ENCODE measurements at places on chromosomes 4 and X.

- no peak for DNase-seq
Measured at GRCh38 chrX:69153060-69153730, 12.1 kb downstream of the PJA1 start.

GRCh38 chr4:41178372-41179370, 35.7 kb downstream of the APBB2 start:
- DNase-seq, result no peak

- DNase-seq, result no peak
Measured at GRCh38 chr4:189497516-189497915, 443.2 kb upstream of the FRG1 start.

- DNase-seq, result no peak
Measured at GRCh38 chr4:107497054-107497453, 223.0 kb downstream of the PAPSS1 start.

GRCh38 chr4:4425119-4425690, 38.3 kb downstream of the NSG1 start:
- no peak for DNase-seq

- no peak for DNase-seq
Measured at GRCh38 chr4:78864405-78865024, 74.7 kb downstream of the PAQR3 start.

DNA sequence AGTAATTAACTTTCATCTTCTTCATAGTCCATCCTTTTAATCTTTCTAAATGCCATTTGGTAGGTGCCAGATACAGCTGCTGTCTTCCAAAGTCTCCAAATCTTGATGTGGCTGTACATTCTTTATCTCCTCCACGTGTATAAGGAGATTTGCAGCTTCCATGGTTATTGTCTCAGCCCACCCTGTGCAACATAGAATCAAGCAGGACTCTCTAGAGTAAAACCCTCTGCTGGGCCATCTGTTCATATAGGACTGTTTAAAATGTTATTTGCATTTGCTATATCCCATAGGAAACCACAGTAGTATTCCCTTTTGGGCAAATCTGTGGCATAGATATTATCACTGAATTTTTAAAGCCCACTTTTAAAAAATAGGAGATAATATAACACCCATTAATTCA, 527.2 kb upstream of the EPHA5 start:
- no peak for DNase-seq

GRCh38 chr4:155974476-155974749, 20.7 kb upstream of the CTSO start:
- no peak for DNase-seq

DNA sequence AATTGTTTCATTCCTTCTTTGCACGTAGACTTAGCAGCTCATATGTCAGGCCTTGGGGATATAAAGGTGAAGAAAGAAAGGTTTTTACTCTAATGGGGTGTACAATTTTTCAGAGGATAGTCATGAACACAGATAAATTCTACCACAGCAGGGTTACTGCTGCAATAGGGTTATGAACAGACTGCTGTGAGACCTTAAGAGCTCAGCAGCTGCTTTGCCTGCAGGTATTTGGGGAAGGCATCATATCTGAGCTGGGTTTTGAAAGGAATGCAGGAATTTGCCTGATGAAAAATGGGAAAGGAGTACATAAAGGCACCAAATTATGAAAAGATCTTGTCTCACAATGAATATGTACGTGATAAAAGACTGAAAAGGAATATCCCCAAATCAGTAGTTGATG, 128.9 kb downstream of the CEP135 start:
- no peak for DNase-seq

- DNase-seq, result no peak
Measured at GRCh38 chr4:27096142-27096824, 235.6 kb downstream of the STIM2 start.

DNA sequence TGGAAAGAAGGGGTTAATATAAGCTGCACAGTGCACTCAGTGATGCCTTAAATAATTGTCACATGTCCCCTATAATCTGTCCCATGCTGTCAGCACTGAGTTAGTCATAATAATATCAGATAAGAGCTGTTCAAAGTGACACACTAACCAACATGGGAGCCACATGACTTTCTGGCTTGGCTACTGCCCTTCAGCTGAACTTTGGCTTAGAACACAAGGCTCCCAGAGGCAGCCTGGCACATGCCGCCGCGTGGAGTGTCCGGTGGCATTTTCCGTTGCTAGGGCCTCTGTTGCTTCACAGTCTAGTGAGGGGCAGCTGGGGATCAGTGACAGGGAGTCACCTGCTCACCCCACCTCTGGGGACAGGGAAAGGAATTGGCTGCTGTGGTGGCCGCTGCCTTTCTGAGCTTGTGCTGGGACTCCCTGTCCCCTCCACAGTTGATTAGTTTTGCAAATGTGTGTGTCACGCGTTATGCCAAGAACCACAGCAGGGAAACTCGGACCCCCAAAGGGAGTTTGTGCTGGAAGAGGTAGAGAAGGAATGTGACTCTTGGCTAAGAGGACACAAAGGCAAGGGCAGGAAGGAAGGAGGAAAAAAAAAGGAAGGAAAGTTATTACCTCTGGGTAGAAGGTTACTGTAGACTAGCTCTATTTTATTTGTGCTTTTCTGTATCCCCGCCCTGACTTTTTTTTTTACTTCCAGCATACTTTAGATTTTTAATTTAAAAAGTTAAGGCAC, 41.1 kb upstream of the PPARGC1A start:
- DNase-seq, result no peak

- no peak for DNase-seq
Measured at GRCh38 chr4:966266-967112, 6.9 kb downstream of the DGKQ start.

DNA sequence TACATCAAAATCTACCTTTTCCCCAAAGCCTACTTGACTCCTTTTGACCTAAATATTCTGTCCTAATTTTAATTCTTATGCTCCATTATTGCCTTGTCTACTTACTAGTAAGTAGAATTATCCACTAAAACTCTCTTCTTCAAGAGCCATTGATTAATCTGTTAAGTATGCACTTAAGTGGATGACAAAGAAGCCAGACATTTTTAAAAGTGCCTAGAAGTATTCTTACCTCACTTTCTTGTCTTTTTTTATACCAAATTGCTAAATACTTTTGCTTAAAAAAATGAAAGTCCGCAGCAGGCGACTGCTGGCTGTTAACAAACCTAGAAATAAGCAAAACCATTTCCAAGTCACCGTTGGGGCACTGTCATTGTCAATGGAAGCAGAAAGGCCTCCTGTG, 20.1 kb upstream of the FRMPD4 start:
- DNase-seq, result no peak

GRCh38 chrX:135112096-135112729, 8.1 kb downstream of the ETDB start:
- no peak for DNase-seq

DNA sequence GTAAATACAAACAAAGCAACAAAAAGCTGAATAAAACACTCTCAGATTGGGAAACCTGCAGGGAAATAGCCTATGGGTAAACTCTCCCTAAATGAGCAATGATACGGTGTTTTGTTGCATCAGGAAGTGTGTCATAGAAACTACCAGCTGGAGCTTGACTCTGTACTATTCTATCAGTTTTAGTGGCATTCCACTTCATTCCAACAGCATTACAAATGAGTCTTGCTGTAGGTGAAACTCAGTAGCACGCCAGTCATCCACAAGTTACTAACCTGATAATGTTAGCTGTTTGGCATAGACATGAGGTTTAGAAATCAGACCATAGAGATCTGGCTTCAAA, 24.9 kb downstream of the FGFBP1 start:
- no peak for DNase-seq

DNA sequence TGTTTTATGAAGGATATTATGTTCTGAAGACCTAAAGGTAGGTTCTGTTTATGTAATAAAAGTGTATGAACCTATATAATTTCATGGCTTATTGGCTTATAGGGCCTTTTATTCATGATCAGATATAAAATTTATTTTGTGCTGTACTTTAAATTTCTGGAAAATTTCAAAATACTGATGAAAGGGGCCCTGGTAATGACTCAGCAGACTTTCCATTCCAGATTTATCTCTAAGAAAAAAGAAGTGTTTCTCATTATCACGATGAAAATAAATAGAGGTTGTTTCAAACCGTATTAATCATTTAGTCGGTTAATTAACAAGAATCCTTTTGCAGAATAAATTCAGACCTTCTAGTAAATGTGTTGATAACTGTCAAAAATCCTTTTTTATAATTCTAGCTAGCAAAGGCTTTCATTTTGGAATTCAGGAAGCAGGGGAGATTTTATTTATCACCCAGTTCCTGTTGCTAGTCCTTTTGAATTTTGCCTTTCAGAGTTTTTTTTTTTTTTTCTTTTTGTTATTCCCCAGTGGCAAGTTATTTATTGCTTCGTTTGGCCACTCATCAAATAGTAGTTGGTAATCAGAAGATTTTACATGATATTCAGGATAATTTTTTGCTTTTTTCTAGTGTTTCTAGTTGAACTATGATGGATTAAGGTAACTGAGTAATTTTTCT, 5.4 kb upstream of the TAPT1 start:
- no peak for DNase-seq

- no peak for DNase-seq
Measured at GRCh38 chr4:1873291-1873690, 2.1 kb downstream of the NSD2 start.

DNA sequence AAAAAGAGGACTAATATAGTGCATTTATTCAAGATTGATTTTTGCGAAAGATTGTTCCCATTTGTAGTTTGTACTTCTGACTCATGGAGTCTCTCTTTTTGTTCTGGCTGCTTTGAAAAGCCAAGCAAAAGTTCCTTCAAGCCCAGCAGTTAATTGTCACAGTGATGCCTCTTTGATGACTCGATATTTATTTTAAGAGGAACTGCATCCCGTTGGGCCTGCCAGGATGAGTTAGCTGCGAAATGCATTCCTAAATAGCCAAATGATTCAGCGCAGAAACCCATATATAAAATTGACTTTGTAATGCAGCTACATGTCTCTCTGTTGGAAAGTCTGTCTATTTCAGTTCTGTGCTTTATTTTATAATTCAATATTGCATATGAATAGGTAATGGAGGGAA, 295.1 kb downstream of the GBA3 start:
- no peak for DNase-seq

DNA sequence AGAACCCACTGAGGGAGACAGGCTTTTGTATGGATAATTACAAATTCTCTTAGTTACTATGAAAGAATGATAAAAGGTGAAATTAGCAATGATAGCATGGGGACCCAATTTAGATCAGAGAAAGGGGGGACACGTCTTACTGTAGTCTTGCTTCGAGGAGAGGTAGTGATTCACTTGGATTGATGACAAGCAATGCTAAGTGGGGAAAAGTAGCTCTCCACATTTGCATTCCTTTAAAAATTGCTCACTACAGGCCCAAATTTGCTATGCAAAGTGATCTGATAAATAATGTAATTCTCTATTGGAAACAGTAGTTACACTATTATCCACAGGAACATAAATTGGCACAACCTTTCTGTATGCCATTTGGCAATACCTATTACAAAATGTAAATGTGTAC, 42.5 kb upstream of the MAP3K15 start:
- no peak for DNase-seq

- no peak for DNase-seq
Measured at GRCh38 chr4:154025110-154025509, 236.2 kb upstream of the SFRP2 start.

DNA sequence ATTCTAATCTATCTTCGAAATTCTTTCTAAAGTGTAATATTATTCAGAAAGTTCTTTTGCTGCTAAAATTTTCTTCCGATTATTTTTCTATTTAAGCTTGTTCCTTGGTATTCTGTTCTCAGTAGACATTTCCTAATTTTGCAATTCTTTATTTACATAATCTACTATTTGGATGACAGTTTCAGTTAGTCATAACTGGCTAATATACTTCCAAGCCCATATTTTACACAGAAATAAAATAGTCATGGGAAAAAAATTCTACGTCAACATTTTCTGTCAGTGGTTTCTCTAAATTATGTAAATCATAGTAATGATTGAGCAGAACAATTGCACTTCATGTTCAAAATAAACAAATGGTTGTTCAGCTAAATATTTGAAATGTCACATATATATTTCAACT, 178.0 kb upstream of the ANKRD50 start:
- no peak for DNase-seq

- no peak for DNase-seq
Measured at GRCh38 chr4:79987401-79987800, 85.6 kb downstream of the ANTXR2 start.

DNA sequence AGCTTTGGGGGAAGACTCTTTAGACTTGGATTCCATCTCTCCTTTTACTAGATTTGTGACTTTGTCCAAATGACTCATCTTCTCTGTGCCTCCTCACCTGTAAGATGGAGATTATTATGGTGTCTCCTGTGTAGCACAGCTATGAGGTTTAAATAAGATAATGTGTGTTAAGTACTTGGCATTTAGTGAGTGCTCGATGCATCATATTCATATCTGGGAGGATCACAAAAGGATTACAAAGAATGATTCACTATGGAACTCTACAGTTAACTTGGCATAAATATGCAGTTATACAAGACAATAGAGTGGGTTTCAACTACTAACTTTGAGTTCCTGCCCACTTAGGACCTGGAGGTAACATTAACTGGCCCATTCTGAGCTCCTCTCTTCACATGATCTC, 2.3 kb downstream of the GBA3 start:
- no peak for DNase-seq

- no peak for DNase-seq
Measured at GRCh38 chr4:65646136-65646535, 24.2 kb downstream of the EPHA5 start.

DNA sequence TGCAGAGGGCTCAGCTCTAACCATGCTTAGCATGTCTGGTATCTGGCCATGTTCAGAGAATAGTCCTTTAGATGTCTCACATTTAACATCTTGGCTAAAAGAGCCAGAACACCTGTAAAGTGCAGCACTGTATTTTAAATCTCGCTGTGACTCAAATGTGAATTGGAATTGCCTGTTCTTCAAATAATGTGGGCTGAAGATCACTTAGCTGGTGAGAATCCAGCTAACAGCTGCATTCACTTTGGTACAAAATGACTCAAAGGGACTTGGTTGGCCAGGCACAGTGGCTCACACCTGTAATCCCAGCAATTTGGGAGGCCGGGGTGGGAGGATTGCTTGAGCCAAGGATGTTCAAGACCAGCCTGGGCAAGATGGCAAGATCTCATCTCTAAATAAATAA, 63.5 kb upstream of the PLAC8 start:
- no peak for DNase-seq

DNA sequence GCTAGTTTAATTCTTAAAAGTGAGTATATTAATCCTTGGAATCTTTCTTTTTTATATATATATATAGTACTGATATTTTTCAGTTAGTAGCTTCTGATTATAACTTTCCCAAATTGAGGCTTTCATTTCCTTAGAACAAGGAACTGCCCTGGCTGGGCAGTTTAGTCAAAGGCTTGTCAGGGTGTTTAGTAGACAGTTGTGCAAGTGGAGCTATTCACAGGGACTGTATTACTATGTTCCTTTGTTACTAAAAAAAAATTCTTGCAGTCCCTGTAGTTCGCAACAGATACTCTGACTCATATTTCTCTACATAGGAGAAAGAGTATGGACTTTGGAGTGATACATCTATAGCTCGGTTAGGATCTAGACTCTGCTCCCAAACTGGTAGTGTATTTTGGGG, 20.8 kb downstream of the USO1 start:
- DNase-seq, result no peak

- no peak for DNase-seq
Measured at GRCh38 chrX:123277347-123277746, 93.3 kb downstream of the GRIA3 start.

- DNase-seq, result no peak
Measured at GRCh38 chr4:182206916-182207315, 36.3 kb upstream of the TENM3 start.

- DNase-seq, result no peak
Measured at GRCh38 chrX:9429767-9430166, 35.1 kb upstream of the TBL1X start.
